Stimulated activated CD4-positive, alpha-beta T cell treated with anti-CD3 and anti-CD28 coated beads, Interleukin-1b, Interleukin-23, amount 100 ng/mL, for 4 hours (primary cell): ENCODE measurements at places on chromosomes 13 and 19.

GRCh38 chr19:1394252-1395193 lies 6.8 kb downstream of the GAMT start:
- DNase-seq = no peak

DNA sequence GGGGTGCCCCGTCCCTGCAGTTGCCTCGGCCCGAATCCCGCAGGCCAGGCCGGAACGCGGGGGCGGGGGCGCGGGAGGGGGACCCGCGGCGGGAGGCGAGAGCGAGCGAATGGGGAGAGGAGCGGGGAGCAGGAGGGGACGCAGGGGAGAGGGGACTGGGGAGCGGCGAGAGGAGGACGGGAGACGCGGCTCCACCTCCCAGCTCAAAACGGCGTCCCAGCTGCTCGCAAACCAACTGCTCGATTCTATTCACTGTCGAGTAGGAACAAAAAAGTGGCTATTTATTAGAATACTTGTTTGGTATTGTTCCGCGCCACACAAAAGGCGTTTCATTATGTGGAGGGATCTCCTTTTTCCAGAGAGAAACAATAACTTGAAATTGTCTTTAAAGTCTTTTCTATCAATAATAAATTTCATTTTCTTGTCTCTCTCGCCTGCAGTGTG lies 10.6 kb upstream of the SOX1 start:
- no peak for DNase-seq

DNA sequence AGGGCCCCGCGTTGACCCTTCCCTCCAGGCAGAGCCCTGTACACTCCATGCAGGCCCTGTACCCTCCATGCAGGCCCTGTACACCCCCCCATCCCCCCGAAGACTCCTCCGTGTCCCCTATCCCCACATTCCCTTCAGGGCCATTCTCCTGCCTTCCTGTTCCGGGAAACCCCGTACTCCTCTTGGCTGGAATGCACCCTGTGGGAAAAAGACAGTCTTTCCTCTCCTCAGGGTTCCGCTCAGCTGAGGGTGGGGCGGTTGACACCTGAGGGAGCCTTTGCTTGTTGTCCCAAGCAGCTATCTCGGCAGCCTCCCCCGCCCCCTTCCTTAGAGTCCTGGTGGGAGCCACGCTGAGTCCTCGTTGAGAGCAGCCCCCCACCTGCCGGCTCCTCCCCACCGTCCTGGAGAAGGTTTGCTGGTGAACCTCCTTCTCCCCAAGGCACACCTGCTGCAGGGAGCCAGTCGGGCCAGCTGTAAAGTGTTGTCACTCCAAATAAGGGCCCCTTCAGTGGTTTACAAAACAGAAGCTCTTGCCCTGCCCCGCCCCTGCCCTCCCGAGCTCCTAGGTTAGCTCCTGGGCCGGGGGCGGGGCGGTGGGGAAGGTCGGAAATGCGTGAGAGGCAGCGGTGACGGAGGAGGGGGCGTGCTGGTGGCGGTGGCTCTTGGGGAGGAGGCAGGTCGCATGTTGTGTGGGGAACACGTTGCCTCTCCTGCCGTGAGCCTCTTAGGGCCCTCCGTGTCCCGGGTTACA lies 1.5 kb downstream of the GNA11 start:
- peak; percentile 43 for DNase-seq

DNA sequence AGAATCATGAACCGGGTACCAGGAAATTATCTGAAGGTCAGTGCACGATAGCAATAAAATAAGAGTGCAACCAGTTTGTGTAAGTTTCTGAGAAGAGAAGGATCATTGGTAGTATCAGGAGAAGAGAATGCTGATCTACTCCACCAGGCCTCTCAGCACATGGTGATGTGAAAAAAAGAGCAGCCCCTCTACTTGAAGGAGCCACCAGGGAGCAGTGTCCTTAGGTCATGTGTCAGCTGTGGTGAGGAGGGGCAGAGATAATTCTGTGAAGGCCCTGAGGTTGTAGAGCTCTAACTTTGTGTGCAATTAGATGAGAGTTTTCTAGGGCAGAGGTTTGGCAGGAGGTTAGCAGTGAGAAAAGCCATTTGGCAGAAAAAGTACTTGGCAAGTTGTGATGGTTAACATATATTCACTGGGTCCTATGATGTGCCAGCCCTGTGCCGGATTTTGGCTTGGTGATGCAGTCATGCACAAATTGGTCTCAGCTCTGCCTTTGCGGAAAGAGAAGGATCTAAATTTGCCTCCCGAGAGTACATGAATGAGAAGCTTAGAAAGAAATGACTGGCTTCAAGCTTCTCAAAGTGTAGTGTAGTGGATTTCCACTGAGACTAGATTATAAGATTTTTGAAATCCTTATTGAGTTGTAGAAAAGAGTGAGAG lies 19.2 kb upstream of the ZC3H13 start:
- DNase-seq = no peak

DNA sequence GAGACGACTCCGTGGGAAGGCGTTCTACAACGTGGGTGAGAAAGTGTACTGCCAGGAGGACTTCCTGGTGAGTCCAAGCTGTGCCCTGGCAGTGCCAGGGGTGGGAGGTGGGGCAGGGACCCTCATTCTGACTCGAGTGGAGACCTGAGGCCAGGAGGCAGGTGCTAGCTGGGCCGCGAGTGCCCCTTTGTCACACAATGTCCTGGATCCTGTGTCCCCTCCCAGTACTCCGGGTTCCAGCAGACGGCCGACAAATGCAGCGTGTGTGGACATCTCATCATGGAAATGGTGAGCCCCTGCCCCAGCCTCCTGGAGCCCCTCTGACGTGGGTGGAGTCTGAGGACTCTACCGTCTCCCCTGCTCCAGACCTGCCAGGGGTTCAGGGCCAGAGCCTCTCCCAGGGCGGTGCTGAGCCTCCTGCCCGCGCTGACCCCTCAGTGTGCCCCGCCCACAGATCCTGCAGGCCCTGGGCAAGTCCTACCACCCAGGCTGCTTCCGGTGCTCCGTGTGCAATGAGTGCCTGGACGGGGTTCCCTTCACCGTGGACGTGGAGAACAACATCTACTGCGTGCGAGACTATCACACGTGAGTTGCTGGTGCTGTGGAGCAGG lies 11.6 kb downstream of the WTIP start:
- no peak for DNase-seq

DNA sequence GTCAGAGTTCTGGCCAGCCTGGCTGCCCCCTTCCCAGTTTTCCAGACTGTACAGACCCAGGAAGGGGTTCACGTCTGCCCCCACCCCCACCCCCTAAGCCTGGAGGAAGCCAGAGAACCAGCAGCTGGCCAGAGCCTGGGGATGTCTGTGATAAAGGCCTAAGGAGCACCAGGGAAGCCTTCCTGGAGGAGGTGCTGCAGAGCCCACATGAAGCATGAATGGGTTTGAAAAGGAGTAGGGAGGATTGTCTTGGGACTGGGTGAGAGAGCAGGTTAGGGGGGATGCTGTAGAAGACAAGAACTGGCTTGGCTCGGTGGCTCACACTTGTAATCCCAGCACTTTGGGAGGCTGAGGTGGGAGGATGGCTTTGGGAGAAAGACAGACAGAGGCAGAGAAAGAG lies 5.8 kb downstream of the SHKBP1 start:
- no peak for DNase-seq

DNA sequence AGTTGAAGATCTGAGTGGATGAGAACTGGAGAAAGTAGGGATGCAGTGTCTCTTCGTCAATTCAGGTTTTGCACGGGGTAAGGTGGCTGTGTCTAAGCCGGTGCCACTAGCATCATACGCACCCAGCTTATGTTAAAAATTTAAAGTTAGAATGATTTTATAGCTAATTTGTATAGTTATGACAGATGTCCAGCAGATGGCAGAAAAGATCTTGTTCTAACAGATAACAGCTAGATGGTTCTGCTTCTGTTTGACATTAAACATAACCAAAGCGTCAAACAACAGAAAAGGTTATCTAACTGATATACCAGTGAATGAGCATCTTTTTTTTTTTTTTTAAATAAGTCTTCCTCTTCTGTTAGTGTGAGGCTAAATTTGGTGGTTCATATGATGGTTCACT lies 18.8 kb upstream of the EDDM13 start:
- no peak for DNase-seq

DNA sequence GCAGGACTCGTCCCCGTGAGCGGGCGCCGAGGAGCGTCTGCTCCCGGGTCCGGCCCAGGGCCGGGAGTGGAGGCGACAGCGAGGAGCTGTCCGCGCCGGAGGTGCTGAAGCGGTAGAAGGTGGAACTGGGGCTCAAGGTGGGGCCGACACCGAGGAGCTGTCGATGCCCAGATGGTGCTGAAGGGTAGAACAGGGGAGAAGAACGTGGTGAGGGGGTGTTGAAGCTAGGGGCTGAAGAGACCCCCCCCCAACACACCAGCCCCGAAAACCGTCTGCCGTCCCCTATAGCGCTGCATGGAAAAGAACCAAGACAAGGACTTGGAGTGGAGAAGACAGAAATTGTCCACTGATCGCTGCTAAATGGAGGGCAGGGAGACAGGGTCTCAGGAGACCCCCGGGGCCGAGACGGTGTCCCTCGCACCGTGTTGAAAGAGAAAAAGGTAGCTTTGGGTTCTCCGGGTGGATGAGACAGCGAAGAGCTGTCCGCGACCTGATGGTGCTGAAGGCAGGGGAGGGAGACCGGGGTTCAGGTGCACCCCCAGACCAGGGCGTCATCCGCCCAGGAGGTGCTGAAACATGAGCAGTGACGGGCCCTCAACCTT lies 7.1 kb upstream of the PDE4C start:
- no peak for DNase-seq

DNA sequence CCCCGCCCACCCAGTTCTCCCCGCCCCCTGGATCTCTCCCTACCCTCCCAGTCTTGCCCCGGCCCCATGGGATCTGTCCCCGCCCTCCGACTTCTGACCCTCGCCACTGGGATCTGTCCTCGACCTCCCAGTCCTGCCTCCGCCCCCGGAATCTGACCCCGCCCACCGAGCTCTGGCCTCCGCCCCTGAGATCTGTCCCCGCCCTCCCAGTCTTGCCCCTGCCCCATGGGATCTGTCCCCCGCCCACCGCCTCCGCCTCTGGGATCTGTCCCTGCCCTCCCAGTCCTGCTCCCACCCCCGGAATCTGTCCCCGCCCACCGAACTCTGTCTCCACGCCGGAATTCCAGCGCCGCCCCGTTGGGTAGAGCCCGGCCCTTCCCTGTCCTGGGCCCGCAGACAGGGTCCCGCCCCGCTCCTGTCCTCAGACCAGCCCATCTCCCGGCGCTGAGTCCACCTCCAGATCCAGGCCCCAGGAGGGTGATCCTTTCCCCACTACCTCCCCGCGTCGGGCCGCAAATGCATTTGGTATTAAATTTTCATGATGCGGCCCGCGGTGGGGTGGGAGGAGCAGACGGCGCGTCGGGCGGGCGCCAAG lies 1.5 kb upstream of the SLC17A7 start:
- peak; percentile 47 for DNase-seq

DNA sequence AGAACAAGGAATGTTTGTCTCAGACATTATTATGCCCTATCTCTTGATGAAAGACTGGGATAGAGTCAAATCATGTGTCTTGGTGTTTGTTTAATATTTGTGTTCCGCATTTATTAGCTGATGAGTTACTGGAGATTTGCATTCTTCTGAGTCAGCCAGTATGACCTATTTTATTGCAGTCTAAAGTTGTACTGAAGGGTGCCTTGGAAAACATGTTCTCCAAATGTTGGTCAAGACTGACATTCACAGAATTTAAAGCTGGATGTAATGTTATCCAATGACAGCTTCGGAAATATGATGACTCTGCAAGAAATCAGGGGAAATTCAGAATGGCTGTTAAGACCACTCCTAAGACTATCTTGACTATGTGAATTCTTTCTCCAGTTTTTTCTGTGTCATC lies 134.0 kb downstream of the KCNRG start:
- no peak for DNase-seq

- no peak for DNase-seq
Observed at GRCh38 chr13:66879988-66880387, 350.1 kb downstream of the PCDH9 start.

GRCh38 chr13:74871369-74872070 lies 610.4 kb downstream of the TBC1D4 start:
- no peak for DNase-seq

DNA sequence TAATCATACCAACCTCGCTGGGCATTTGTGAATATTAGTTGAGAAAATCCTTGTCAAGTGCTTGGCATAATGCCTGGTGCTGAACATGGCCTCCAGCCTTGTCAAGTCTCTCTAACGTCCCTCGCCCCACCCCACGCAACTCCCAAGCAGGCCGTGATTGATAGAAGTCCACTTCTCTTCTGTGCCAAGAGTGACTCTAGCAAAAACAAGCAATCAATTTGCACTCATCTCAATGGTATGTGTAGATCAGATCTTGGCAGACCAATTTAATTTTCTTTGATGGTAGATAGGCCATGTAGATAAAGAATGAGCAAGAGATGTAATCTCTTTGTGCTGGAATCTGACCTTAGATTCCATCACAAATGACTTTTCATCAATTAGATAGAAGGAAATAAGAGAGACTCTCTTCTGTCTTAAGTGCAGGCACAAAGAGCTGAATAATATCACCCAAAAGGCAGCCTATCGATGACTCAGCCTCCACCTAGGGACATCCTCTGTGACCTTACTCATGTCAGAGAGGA lies 31.0 kb upstream of the KATNAL1 start:
- no peak for DNase-seq

DNA sequence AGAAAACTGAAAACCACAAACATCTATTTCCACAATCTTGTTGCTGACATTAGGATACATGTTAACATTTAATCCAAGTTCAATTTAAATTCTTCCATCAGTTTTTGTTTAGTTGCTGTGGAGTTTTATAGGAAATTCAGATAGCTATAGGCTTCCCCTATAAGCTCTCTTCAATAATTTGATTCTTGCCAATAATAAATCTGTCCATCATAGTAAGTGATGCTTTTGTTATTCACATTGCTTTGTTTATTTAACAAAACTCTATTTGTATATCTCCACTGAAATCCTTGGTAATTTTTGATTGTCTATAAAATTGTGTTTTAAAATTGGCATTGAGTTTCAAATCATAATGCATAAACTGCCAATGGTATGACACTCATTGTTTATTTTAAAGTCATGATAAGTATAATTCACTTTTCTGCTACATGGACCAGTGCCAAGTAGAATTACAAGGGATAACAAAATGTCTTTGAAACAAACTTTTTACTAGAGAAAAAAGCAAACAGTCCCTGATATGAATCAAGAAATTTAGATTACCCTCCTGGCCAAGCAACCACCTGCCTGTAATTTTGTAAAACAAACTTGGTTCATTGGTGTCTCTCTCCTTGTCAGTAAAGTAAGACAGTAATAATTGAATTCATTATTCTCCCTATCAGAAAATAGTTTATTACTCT lies 577.3 kb upstream of the GPC6 start:
- no peak for DNase-seq

GRCh38 chr19:1985588-1986356 lies 29.7 kb downstream of the BTBD2 start:
- DNase-seq = no peak

DNA sequence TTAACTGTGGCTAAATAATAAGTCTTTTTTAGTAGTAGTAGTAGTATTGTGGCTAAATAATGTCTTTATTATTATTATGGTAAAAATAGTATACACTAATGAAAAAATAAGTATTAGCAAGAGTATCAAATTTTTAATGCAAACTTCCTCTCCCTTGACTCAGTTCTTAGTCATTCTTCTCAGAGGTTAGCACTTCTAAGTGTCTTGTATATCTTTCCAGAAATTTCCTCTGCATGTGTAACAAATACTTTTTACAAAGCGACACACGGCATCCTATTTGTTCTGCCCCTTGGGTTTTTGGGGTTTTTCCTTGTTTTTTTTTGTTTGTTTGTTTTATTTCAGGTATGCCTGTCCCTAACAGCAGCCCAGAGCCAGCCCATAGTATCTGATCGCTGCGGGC lies 20.9 kb downstream of the SIN3B start:
- no peak for DNase-seq

- no peak for DNase-seq
Observed at GRCh38 chr13:86383151-86383550, 583.9 kb upstream of the SLITRK6 start.

- DNase-seq = no peak
Observed at GRCh38 chr13:98890186-98890585, 87.7 kb downstream of the DOCK9 start.

- peak; percentile 48 for DNase-seq
Observed at GRCh38 chr19:45499196-45500180, 1.2 kb downstream of the PPM1N start.
